ENCODE measurements at places on chromosomes 16 and 17.

DNA sequence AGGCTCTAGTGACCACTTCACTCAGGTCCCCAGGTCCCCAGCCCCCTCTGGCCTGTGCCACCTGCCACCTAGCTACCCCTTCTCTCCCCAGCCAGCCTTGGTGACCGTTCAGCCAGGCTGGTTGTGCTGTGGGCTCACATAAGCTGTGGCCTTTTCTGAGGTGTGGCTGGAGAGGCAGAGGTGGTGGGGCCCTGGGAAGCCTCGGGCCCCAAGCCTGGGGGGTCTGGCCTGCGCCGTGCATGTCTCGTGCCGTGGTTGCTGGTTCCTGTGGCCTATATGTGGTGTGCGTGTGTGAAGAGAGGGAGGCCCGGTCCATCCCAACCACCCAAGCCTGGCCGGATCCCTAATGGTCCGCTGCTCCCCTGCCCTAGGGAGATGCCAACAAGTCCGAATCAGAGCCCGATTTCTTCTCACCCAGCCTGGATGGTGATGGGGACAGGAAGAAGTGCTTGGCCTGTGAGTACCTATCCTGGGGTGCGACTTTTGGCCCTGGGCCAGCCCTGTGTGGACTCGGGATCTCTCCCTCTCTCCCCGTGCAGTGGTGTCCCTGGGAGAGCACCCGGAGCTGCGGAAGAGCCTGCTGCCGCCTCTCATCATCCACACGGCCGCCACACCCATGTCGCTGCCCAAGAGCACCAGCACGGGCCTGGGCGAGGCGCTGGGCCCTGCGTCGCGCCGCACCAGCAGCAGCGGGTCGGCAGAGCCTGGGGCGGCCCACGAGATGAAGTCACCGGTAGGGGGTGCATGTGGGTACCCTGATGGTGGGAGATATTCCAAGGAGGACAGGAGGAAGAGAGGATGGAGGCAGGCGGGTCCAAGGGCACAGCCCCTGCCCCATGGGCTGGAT, 35.9 kb downstream of the CACNA1G start:
- DNase-seq = no peak

- DNase-seq = no peak
Observed at GRCh38 chr17:40557531-40558299, 7.6 kb downstream of the CCR7 start.

DNA sequence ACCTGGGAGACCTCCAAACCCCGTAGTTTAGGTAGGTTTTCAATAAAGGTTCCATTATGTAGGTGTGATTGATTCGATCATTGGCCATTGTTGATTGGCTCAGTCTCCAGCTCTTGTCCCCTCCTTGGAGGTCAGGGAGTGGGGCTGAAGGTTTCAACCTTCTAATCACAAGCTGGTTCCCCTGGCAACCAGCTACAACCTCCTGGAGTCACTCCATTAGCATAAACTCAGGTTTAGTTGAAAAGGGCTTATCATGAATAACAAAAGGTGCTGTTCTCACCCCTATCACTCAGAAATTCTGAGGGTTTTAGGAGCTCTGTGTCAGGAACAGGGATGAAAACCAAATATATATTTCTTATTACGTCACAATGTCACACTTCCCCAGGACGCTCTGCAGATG, 28.5 kb downstream of the TMEM132E start:
- DNase-seq = no peak

DNA sequence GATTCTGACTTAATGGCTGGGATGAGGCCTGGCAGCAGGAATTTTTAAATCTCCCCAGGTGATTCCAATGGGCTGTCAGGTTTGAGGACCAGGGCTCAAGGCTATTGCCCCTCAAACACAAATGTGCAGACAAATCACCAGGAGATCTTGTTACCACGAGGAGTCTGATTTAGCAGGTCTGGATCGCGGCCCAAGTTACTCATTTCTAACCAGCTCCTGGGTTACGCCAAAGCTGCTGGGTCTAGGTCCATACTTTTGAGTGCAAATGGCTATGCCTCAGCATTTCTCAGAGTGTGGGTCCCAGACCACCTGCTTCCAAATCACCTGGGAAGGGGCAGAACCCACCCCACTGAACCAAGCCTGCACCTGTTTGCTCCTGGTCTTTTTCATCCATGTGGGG, 33.1 kb downstream of the CNGB1 start:
- no peak for DNase-seq

DNA sequence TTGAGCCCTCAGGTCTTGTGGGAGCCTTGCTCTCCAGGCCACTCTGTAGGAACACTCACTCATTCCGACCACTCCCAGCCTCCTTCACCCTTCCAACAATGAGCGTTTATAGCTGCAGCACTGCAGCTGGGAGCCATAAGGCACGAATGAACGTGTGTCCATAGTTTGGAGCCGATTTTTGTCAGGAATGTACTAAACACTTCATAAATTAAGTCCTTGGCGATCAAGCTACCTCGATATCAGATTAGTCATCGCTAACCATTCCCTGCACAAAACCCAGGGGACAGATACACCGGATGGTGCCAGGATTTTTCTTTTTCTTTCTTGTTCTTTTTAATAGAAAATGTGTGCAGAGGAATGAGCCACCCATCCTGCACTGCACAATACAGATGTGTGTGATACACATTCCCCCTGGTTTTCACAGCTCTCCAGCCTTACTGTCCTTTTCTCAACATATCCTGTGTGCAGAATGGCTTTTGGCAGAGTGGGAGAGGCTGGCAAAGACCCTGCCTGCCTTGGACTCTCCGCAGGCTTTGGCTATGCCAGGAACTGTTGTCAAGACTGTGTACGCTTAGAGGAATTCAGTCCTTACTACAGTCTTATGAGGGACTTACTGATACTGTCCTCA, 68.4 kb upstream of the ELAC2 start:
- no peak for DNase-seq

- no peak for DNase-seq
Observed at GRCh38 chr16:88458773-88459235, 5.7 kb downstream of the ZFPM1 start.

GRCh38 chr16:17299790-17300189, 171.0 kb downstream of the XYLT1 start:
- no peak for DNase-seq

DNA sequence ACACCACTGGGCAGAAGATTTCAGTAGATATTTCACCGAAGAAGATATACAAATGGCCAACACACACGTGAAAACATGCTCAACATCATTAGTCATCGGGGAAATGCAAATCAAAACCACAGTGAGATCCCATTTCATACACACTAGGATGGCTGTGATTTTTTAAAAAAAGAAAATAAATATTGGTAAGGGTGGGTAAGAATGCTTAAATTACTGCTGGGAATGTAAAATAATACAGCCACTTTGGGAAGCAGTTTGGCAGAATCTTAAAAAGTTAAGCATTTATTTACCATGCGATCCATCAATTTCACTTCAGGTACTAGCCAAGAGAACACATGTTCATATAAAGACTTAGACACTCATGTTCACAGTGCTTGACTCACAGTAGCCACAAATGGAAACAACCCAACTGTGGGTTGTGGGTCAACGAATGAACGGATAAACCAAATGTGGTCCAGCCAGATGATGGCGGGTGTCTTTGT, 6.5 kb upstream of the C16orf74 start:
- DNase-seq = no peak

Data from activated T-helper 1 cell treated with anti-CD3 and anti-CD28 coated beads, Interleukin-2, amount 50 U/mL, for 16 hours (primary cell).